Activated naive CD4-positive, alpha-beta T cell treated with anti-CD3 and anti-CD28 coated beads, Interleukin-2, amount 10 ng/mL, durations not matched to agents 5 hours and 36 hours (primary cell): ENCODE measurements at places on chromosomes 2 and 18. TPM values are rescaled to one million over a fixed set of nuclear protein-coding genes. Genes with fewer than 3 reads are reported as not detected.

The NAT8 gene
- total RNA-seq, result not detected

The RAD51AP2 gene
- total RNA-seq, result not detected

The EHD3 gene
- 0.43 TPM for total RNA-seq

The AFF3 gene
- total RNA-seq, result 12.9 TPM

The PLCL1 gene
- 2.6 TPM for total RNA-seq

The MEP1B gene
- not detected for total RNA-seq

The ALPP gene
- total RNA-seq, result not detected

The SEH1L gene
- 48.2 TPM for total RNA-seq

The POTEJ gene
- total RNA-seq, result not detected

The AGAP1 gene
- 1.3 TPM for total RNA-seq

The MYCN gene
- 0.20 TPM for total RNA-seq

The SERPINB13 gene
- total RNA-seq, result not detected

The TSN gene
- 56.2 TPM for total RNA-seq

The TMEM163 gene
- 0.17 TPM for total RNA-seq

The LYG2 gene
- total RNA-seq, result not detected

The IHH gene
- total RNA-seq, result not detected

The ABCG8 gene
- total RNA-seq, result not detected

The ABCB11 gene
- total RNA-seq, result not detected

The POU3F3 gene
- not detected for total RNA-seq

The FAM237A gene
- total RNA-seq, result not detected

The RNF152 gene
- total RNA-seq, result not detected

The PLEKHH2 gene
- total RNA-seq, result 0.53 TPM

The RNF125 gene
- 34.1 TPM for total RNA-seq

The CMPK2 gene
- 20.6 TPM for total RNA-seq

The MTA3 gene
- 29.9 TPM for total RNA-seq

The FNDC4 gene
- not detected for total RNA-seq

The POTEI gene
- not detected for total RNA-seq

The NEU2 gene
- not detected for total RNA-seq

The DNAH7 gene
- not detected for total RNA-seq

The CDKL4 gene
- total RNA-seq, result 0.53 TPM

The SCN3A gene
- not detected for total RNA-seq

The PLA2R1 gene
- total RNA-seq, result not detected

The FAM161A gene
- total RNA-seq, result 3.2 TPM

The CHST9 gene
- total RNA-seq, result not detected

The CXCR2 gene
- 0.17 TPM for total RNA-seq

The ST8SIA5 gene
- not detected for total RNA-seq
